ENCODE measurements at places on chromosomes 5 and 9.

GRCh38 chr9:131161585-131161984 lies 36.2 kb downstream of the NUP214 start:
- DNase-seq: no peak

- no peak for DNase-seq
Observed at GRCh38 chr5:38666668-38667498, 110.4 kb upstream of the LIFR start.

DNA sequence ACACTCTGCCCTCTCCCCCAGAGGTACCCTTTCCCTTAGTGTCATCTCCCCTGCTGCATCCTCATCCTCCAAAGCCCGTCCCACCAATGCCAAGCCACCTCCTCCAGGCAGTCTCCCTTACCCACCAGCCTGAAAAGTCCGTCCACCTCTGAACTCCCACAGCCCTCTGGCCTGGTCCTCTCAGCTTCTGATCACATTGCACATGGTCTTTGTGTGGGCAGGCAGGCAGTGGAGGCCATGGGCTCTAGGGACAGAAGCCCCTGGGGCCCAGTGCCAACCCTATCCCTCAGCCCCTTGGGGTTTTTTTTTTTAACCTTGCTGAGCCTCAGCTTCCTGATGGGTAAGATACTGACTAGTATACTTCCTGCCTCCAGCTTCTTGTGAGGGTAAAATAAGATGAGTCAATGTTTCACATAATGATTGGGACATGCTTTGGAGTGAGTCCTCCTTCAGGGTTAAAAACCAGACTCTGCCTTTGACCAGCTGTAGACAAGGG lies 19.4 kb downstream of the CSF1R start:
- DNase-seq: no peak

GRCh38 chr9:14488421-14489190 lies 174.7 kb upstream of the NFIB start:
- DNase-seq: no peak

GRCh38 chr5:76196886-76197489 lies 113.8 kb downstream of the SV2C start:
- no peak for DNase-seq

- no peak for DNase-seq
Observed at GRCh38 chr5:39100301-39100850, 26.2 kb upstream of the RICTOR start.

- DNase-seq: no peak
Observed at GRCh38 chr9:7935681-7936080, 136.1 kb upstream of the DMAC1 start.

DNA sequence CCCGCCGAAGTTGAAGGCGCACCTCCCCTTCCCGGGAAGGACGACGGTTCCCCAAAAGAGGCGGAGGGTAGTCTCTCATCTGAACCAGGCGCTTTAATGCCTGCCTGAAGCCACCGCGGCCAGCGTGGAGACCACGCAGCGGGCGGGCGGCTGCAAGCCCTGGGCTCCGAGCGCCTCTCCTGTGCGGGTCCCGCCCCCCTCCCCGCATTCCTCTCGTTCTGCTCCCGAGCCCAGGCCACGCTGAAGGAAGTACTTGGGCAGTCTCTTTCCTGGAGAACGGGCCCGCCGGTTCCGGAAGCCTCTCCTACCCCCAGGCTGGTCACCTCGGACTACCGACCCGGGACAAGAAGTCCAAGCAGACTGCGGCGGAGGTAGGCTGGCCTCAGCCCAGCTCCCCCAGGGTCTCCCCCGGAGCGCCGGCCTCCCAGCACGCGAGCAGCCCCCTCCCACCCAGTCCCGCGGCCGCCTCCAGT lies 571 bp downstream of the PPIC start:
- no peak for DNase-seq

- DNase-seq: no peak
Observed at GRCh38 chr5:68534131-68534940, 318.8 kb downstream of the PIK3R1 start.

- no peak for DNase-seq
Observed at GRCh38 chr5:177109810-177110209, 23.1 kb downstream of the FGFR4 start.

GRCh38 chr5:33073881-33074327 lies 362.8 kb downstream of the NPR3 start:
- no peak for DNase-seq

GRCh38 chr9:84851935-84852585 lies 182.5 kb downstream of the NTRK2 start:
- DNase-seq: no peak
